ENCODE measurements at places on chromosomes 2 and 18.
A peak's percentile ranks its signal among the peaks of the same experiment; 100 is the strongest.

GRCh38 chr2:115572746-115573145 is 1130.3 kb downstream of the DPP10 start:
- DNase-seq: no peak

- no peak for DNase-seq
Observed at GRCh38 chr2:10518470-10519393, 70.6 kb upstream of the ODC1 start.

DNA sequence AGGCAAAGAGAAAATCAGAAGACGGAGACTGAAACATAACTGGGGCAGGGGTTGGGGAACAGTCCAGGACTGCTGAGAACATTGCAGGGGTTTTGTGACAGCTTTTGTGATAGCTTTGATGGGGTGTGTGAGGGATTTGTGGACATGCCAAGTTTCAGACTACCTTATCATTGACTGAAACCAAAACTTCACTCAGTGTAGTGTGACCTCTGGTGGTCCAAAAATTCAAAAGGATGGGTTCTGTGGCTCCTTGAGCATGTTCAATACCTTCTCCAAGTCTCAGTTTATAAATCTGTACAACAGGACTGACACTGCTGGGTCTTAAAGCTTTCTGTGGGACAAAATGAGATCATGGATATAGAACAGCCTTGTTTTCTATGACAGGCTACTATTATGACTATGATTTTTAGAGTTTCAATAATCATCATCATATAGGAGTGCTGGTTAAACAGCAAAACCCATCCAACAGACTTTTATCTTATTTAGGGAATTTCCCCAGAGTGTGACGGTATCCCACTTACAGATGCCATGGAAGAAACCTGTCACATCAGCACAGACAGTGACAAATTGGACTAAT is 259.2 kb upstream of the SLC14A2 start:
- DNase-seq: no peak

DNA sequence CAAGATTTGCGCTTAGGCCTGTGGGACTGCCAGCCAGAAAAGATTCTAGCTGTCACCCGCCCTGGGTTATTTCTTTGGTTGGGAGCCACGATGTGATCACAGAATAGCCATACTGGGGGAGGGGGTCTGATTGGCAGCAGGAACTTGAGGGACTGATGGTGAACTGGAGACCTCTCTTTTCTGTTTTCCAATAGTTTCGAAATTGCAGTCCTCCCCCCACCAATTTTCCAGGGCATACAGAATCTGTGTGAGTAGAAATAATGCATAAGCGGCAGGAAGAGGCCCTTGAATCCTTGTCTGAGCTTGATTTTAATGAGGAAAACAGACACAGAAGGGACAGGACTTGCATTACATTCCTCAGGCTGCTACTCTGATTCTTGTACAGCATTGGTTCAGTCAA is 2.2 kb upstream of the POLR2D start:
- DNase-seq: no peak

DNA sequence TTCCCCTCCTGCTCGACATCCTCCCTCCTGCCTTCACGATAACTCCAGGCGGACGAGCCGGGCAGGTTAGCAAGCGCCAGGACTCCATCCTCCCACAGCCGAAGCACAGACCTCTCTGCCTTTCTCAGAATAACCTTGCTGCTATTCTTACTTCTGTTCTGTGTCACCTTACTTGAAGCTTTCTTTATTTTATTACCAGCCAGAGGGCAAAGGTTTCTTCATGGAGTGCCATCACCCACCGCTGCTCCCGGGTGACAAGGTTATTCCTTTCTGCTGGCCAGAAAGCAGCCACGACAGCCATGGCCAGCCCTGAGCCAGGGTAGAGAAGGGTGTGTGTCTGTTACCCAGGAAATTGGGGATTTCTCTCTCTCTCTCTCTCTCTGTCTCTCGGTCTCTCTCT is 227.1 kb downstream of the ANAPC1 start:
- DNase-seq: no peak

DNA sequence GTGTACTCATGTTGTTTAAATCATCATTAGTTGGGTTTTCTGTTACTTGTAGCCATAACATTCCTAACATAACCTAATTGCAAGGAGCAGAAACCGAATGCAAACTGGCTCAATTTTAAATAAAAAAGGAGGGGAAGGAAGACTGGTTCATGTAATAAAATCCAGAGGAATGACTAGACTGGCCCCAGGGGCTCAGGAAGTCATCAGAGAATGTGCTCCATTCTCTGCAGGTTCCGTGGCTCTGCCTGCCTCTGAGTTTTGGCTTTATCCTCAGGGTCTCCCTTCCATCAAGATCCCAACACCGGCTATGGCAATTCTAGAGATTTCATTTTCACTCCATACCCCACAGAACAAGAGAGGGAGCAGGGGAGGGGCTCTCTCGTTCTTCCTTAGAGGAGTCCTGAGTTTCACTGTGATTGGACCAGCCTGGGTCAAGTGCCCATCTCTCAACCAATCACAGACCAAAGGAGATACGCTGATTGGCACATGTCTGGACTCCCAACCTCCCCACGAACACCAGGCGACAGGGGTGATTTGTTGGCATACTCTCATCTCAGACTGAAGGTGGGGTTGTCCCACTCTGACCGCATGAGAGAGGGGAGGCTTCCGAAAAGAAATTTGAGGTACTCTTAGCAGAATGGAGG is 64.8 kb downstream of the NPPC start:
- no peak for DNase-seq

DNA sequence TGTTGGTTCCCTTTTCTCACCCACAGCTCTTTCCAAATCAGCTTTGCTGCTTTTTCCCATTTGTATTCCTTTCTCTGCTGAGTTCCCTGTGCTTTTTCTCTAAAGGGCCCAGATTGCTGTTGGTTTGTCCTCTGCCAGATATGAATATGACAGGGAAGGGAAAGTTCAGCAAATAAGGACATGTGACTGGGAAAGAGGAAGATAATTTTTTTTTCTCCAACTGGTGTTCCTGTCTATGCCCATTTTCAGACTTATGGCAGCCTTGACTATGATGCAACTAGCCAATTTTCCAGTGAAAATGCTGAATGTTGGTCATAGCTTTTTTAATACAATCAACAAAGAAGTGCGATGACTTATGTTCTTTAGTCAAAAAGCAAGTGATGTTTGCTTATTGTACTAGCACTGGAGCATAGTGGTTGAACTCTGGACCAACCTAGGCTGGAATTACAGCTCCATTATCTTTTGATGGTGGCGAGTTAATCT is 7.7 kb downstream of the MDH1 start:
- DNase-seq: no peak

GRCh38 chr18:63999871-64000270 is 30.0 kb downstream of the SERPINB8 start:
- no peak for DNase-seq

GRCh38 chr2:237319887-237320286 is 94.1 kb downstream of the COL6A3 start:
- no peak for DNase-seq

DNA sequence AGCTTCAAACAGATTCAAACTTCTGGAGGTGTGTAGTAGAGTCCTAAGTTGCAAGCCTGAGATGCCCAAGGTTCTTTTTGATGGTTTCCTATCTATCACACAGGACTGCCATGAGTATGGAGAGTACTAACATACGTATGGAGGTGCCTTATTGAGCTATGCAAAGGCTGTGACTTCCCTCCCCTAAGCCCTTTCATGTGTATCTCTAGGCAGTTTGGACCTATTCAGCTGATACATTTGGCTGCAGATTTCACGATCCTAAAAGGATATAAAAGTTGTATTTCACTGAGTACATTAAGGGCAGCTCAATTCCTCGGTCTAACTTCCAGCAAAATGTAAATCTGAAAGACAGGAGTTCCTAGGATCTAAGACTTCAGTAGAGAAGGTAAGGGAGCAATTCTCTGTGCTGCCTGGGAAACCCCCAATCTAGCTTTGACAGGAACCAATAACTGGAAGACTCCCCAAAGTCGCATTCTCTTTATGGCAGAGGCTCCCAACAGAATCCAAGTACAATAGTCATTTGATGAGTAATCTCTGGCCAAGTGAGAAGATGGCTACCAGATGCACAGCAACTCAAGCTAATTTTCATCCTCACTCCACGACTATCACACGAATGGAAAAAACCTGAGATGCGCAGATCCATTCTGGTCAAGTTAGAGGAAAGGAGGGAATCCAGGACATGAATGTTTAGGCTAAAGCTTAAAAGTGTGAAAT is 83.8 kb downstream of the ATL2 start:
- DNase-seq: no peak

DNA sequence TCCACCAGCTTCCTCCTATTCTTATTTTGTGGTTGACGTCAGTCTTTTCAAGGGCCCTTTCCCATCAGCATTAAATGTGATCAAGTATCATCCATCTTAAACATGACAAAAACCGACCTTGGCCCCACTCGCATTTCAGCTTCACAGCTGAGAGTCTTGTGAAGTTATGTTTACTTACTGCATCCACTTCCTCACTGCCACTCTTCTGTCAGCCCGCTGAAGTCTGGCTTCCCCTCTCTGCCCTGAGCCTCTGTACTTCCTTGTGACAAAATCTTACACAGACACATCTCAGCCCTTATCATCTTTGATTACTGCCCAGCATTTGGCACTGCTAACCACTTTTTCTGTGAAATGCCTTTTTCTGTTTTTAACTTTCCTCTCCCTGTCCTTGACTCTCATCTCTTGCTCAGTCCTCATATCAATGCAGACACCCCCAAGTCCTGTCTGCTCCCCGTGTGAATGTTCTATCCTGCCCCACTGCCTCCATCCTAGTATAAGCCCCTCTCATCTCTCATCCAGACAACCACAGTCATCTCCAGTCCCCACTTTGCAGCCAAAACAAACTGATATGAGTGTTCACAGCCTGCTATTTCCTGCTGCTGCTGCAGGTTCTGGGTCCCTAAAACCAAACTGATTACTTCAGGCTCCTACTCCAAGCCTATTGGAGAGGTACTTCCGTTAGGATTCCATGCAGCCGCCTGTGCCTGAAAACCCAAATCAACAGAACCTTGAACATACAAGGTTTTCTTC is 31.4 kb downstream of the FOSL2 start:
- DNase-seq: peak; percentile 23

DNA sequence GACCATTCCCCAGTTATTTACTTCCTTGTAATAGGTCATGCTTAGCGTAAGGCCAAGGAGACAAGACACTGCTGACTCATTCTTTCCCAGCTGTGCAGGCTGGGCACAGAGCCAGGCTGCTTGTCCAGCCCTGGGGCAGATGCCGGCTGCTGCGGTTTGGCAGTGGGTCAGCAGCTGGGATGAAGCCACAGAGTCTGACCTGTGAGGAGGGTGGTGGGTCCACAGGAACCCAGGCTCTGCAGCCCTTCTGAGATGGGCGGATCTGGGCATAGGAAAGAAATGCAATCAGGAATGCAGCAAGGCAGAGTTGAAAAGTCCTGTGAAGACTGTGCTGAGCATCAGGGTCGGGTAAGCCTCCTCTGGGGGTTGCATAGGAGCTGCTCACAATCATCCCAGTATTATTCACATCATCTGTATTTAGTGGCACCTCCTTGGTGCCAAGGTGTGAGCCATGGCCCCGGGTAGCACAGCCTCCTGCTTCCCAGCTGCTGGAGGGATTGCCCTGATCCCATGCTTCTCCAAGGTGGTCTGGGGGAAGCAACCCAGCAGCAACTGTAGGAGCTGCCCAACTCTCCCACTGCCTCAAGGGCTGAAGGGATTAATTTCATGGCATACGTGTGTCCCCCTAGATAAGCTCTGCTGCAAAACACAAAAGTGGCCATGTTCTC is 139.0 kb downstream of the DDX1 start:
- DNase-seq: peak; percentile 43

DNA sequence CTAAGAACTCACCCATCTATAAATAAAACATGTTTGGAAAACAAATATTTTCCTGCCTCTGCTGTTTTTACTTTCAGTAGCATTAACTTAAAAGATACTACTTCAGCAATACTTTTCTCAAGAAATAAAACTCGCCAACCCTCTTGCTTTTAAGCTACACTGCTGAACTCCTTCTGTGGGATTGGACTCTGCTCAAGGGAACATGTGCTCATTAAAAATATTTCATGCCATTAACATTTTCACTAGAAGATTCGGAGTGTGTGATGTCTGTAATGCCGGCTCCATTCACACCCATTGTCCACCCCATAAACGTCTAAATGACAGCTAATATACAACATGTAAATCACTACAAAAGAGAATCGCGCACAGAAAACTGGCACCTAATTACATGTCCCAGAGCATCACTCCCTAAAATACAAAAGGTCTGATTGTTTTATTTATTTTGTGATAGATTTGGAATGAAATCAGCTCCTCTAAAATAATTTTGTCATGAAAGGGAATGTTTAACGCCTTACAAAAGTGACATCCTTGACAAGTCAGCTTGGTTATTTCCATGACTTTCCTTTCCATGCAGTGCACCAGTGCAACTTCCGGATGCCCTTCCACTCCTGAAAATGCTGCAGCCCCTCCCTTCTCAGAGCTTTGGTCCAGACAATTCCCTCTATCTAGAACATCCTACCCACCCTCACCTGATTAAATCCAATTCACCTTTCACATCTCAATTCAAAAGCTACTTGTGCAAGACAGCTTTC is 73.1 kb downstream of the ANKRD44 start:
- DNase-seq: no peak

- no peak for DNase-seq
Observed at GRCh38 chr2:234534515-234534914, 37.6 kb upstream of the ARL4C start.

- DNase-seq: no peak
Observed at GRCh38 chr2:64626963-64627760, 26.6 kb downstream of the SERTAD2 start.

- no peak for DNase-seq
Observed at GRCh38 chr2:176677746-176678265, 408.6 kb downstream of the MTX2 start.

DNA sequence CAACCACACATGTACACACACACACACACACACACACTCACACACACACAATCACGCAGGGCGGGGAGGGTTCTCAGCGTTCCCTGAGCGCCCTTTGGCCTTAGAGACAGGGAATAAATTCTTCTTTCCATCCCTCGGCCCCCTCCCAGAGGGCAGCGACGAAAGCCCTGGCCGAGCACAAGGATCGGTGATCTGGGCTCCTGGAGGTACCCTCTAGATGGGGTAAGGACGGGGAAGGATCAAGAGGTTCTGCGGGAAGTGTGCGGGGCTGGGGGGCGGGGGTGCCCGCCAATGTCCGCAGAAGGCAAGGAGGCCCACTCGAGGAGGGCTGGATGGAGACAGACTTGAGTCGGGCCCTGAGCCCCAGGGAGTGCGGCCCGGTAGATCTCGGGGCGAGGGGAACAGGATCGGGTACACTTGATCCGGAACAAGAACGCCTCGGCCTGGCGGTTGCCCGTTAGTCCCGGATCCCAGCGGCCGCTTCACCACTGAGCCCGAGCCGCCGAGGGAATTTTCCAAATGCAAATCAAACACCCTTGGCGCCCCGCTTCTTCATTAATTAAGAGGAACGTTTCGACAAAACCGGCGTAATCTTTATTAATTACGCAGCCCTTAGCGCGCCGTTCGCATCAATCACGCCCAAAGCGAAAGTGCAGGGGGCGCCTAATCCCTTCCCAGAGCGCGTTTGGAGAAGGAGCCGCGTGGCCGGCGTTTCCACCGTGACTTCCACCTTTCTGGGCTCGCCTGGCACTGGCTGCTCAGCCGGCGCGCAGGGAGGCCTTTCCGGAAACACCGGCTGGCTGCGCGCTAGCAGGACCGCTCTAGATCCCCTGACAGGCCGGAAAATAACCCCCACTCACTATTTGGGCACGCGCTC is 7.0 kb upstream of the PAX3 start:
- no peak for DNase-seq

All from AML-193 (cell line).